Naive thymus-derived CD8-positive, alpha-beta T cell (primary cell): ENCODE measurements at places on chromosomes 5 and 9.

GRCh38 chr5:172491481-172491880 lies 37.2 kb upstream of the SH3PXD2B start:
- DNase-seq: no peak

DNA sequence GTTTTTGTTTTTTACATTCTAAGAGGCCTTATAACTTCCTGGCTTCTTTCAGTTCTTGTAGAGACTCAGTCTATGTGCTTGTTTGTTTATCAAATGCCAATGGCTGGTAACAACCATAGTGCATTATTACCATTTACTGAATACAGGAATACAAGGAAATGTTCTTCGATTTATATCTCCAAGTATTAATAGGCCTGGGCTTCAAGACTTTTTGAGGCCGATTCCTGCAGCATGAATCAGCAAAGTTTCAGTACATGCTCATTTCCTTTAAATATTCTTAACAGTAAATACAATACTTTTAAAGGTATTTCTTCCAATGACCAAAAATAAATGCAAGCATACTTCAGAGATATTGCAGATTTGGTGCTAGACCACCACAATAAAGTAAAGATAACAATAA lies 535.3 kb downstream of the EFNA5 start:
- no peak for DNase-seq

- no peak for DNase-seq
Measured at GRCh38 chr5:125236007-125236406, 489.6 kb upstream of the ZNF608 start.

DNA sequence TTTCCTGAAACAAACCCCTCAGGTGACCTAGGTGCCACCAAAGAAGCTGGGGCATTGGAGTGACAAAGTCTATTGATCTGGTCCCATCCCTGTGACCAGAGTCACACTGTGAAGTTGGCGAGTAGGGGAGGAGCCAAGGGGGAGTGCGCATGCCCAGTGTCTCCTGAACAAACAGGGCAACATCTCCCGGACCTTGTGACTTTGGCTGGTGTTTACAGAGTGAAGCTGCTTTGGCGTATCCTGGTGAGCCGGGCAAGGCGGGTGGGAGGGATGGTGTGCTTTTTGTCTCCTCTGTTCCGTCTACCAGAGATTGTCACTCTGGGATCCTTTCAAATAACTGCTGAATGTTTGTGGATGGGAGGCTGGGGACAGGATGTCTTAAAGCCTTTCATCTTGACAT lies 204.5 kb downstream of the HSPA4 start:
- no peak for DNase-seq

DNA sequence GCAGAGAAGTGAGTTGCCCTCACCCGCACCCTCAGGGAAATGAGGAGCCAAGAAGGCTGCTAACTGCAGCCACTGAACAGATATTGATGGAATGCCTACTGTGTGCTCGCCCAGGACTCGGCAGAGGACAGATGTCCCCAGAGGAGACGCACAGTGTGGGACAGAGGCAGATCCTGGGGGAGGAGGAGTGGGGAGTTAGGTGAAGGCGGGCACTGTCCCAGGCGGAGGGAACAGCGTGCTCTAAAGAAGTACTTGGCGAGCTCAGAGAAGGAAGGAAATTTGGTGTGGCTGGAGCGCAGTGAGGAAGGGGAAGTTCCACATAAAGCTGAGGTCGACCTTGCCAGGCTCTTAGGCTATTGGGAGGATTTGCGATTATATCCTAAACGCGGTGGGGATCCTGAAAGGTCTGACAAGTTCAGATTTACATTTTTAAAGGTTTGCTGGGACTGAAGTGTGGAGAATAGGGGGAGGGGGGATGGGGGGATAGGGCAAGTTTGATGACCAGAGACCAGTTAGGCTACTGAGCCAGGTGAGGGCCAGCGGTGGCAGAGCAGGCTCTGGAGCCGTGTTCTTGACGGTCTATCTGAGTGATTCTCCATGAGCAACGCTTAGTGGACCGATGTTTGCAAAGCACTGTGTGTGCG lies 23.6 kb upstream of the CERCAM start:
- DNase-seq: no peak

DNA sequence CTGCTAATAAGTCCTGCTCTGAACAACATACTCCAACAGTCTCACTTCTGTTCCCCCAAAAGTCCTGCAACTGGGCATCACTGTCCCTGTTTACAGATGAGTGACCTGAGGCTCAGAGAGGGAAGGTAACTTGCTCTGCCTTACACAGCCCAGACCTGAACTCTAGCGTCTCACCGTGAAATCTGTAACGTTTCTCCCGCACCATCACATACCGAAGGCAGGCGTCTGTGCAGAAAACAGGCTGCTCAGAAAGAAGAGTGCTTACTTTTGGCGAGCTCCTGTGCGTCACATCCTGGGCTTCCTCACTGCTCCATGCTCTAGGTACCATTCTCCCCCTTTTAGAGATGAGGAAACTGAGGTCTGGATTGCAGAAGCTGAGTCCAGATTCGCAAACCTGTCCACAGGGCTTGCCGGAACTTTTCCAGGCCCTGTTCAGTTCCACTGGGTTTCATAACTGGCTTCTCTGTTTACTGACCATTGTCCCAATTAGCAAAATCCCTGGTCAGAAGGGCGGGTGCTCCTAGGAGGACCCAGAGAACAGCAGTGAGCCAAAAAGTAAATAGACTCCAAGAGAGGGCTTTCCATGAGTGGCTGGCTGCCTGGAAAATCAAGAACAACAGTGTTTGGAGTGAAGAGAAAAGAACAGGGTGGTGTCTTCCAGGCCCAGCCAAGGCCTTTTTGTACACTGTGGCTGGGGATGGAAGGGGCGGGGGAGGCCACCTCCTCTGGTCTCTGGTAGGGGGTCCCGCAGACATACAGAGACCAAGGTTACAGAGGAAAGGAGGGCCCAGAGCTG lies 27.1 kb downstream of the GSN start:
- DNase-seq: no peak

DNA sequence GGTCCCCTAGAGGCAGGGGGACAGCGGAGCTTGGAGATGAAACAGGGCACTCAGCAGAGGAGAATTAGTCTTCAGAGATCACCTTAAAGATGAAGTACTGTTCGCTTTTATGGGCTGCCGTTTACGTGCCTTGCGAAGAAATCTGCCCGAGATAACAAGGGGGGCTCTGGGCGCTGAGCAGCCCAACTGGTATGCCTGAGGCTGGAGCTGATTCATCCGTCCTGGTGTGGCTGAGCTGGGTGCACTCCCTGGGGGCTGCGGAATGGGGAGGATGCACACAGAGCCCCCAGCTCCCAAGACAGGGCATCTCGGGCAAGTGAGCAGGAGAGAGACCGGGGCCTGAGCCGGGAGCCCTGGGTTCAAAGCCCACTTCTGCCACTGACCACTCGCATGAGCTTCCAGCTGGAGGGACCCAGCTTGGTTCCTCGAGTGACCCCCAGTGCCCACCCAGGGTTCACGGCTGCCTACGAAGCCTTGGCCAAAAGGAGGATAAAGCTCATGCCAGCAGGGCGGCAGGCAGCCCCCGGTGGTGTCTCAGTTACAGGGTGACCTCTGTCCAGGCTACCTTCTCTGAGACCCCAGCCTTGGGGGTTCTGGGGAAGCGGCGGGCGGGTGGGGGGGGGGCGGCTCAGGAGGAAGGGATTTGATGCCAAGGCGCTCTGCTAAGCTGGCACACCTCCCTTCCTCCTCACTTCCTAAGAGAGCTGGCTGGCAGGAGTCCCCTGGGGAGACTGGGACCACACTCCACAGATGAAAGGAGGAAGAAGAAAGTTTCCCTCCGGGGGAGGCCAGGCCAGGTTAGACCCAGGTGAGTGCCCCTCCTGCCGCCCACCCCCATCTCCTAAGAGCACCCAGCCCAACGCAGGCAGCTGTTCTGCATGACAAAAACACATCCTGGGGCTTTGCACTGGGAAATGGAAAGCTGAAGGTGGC lies 5.7 kb downstream of the FIBCD1 start:
- no peak for DNase-seq

DNA sequence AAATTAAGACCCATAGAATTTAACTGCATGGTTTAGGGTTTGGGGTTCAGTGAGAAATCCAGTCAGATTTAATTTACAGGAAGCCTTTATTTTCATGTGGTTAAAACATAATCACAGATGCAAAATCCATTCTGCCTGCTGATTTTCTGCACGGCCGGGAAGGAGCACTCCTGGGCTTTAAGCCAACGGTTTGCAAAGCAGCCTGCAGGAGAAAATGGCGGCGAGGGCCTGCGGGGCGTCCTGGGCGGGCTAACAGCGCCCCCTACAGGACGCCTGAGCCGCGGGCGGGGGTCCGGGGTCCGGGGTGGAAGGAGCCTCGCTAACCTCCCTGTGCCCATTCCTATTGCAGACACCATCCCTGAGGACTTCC lies 47.6 kb downstream of the THBS4 start:
- peak; percentile 57 for DNase-seq

GRCh38 chr9:16276866-16277265 lies 593.6 kb downstream of the BNC2 start:
- no peak for DNase-seq

DNA sequence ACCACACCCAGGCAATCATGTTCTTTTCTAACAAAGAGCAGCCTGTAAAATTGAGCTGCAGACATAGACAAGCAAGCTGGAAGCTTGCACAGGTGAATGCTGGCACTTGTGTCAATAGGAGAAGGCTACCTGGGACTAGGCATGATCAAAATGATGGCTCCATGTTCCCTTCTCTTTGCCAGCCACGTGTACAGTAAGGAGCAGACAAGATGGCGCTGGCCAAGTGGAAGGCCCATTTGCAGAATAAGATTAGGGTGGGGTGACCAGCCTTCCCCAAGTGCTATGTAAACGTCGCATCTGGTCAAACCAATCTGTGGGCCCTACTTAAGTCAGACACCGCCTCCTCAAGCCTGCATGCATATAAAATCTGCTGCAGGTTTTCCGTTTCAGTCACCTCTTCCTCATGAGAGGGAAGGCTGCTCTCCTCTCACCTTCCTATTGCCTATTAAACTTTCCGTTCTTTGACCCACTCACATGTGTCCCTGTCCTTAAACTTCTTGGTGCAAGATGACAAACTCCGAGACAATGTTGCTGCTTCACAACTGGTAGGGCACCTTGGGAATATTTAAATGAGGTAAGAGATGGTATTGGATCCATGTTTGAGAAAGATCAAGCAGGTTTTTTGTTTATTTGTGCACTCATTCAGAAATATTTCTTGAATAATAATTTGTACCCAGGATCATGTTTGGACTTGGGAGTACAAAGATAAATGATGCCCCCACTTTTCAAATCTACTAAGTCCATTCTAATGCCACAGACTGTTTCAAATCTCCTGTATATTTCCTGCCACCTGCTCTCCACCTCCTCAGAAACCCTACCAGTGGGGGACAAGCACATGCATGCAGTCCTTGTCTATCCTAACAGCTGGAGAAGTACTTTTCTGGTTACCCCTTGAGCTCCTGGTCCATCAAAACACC lies 30.7 kb upstream of the TGFBR1 start:
- no peak for DNase-seq

DNA sequence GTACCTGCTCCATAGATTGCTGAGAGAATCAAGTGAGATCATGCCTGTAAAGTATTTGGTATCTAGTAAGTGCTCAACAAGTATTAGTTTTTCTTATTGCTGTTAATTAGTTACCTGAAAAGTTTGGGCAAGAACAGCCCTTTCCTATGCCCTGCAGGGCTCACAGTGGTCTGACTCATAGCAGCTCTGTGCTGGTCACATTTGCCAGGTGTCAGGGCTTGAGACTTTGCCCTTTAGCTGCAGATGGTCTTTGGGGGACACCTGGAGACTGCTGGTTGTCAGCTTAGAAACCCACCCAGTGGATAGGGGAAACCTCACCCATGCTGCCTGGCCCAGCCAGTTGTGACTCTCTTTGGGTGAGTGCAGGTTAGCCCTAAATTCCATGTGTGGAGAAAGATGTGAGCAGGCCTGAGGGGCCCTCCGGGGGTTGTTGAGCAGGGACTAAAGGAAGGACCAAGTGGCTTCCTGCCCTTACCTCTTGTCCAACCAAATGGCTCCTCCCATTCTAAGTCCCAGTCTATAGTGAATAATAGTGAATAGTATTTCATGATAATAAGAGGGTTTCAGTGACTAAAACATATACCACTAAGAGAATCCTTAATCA lies 9.0 kb downstream of the COL27A1 start:
- DNase-seq: no peak

GRCh38 chr9:29214690-29215253 lies 1641.5 kb upstream of the C9orf72 start:
- no peak for DNase-seq

GRCh38 chr9:132192728-132193127 lies 30.9 kb downstream of the NTNG2 start:
- DNase-seq: no peak

DNA sequence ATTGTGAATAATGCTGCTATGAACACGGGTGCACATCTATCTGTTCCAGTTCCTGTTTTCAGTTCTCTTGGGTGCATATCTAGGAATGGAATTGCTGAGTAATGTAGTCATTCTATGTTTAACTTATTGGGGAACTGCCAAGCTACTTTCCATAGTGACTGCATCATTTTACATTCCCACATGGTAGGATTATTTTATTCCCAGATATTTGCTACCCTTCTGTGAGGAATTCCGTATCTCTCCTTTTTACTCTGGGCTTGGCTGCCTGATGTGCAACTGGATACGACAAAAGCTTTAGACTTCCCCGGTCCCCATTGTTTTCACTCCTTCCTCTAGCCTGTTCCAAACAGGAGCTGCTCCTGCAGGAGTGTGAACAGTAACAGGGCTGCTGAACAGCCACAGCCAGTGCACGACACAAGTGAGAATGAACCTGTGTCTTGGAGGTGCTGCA lies 7.2 kb downstream of the TAS2R1 start:
- DNase-seq: no peak

GRCh38 chr5:87541033-87541432 lies 128.3 kb upstream of the CCNH start:
- no peak for DNase-seq

- no peak for DNase-seq
Measured at GRCh38 chr9:129602598-129603415, 18.1 kb downstream of the C9orf50 start.

GRCh38 chr5:60677850-60678664 lies 21.9 kb downstream of the DEPDC1B start:
- DNase-seq: no peak

GRCh38 chr5:146541958-146542849 lies 26.2 kb upstream of the GPR151 start:
- DNase-seq: peak; percentile 58

DNA sequence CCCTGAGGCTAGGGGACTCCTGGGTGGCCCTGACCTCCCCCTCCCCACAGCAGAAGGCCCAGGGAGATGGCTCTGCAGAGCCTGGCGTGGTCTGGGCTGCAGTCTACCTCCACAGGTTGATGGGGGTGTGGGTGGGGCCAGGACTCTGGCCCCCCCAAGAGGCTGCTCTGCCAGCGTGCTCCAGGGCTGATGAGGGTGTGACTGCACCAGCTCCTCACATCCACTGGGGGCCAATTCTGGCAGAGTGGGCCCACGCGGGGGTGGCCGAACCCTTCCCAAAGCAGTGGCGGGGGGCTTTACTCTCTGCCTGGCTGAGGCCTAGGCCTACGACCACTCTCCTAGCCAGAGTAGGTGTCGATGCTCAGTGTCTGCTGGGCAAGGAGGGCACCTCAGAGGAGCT lies 28.0 kb upstream of the UBAC1 start:
- no peak for DNase-seq

- DNase-seq: no peak
Measured at GRCh38 chr9:124281931-124282371, 24.2 kb downstream of the NEK6 start.

- DNase-seq: no peak
Measured at GRCh38 chr5:155053501-155053900, 39.9 kb downstream of the KIF4B start.
